ENCODE measurements at places on chromosomes 13 and 19.

- DNase-seq: no peak
Measured at GRCh38 chr19:41887711-41888382, 4.9 kb downstream of the ARHGEF1 start.

DNA sequence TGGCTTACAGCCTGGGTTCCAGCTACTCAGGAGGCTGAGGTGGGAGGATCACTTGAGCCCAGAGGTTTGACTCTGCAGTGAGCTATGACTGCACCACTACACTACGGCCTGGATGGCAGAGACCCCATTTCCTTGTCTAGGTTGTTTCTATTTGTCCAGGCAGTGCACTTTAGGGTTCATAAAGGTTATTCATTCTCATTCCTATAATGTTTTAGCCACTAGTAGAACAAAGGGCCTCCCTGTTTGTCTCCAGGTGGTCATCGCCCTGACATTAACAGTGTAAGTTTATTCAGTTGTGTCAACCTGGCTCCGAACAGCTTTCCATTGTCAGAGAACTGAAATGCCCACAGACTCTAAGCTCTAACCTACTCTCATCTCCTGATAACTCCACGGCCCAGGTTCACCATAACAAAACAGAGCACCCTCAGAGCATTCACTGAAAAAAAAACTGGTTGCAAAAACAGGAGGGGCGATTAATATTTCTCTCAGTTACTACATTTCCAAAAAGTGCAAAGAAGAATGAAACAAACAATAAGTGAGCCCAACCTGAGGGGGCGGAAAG lies 37.1 kb downstream of the SMAD9 start:
- DNase-seq: no peak

- no peak for DNase-seq
Measured at GRCh38 chr19:33366897-33367296, 6.6 kb upstream of the CEBPG start.

- no peak for DNase-seq
Measured at GRCh38 chr13:51423766-51424165, 29.1 kb downstream of the INTS6 start.

GRCh38 chr13:23588666-23589065 lies 18.5 kb downstream of the TNFRSF19 start:
- no peak for DNase-seq

- no peak for DNase-seq
Measured at GRCh38 chr13:102071711-102072110, 330.1 kb downstream of the FGF14 start.

GRCh38 chr13:29743201-29743786 lies 107.1 kb downstream of the UBL3 start:
- no peak for DNase-seq

DNA sequence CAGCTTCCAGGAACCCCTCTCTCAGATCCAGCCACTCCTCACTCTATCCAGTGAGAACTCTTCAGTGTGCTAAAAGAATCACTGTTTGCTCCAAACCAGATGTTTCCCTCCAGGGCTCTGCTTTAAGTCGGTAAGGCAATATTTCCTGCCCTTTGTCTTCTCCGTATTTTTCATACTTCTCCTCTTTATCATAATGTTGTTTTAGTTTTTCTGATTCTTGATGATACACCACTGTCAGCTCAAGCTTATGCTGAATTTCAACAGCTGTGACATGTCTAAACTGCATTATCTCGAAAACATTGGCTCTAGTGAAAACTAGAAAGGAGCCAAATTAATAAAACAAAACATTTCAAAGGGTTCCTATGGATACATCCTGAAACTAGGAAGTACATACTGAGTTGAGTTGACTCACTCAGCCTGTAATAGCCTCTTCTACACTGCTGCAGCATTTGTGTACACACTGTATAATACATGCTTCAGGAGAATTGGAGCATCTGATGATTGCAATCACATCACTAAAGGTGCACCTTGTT lies 39.8 kb downstream of the GPR180 start:
- peak; percentile 32 for DNase-seq

- DNase-seq: no peak
Measured at GRCh38 chr19:4821265-4821664, 10.2 kb downstream of the TICAM1 start.

GRCh38 chr13:47862841-47863240 lies 138.2 kb downstream of the SUCLA2 start:
- no peak for DNase-seq

Measured in left renal pelvis (tissue), 4 donors.